ENCODE measurements at places on chromosomes 4 and X.

GRCh38 chr4:154634058-154634457, 21.6 kb upstream of the FGG start:
- no peak for DNase-seq

DNA sequence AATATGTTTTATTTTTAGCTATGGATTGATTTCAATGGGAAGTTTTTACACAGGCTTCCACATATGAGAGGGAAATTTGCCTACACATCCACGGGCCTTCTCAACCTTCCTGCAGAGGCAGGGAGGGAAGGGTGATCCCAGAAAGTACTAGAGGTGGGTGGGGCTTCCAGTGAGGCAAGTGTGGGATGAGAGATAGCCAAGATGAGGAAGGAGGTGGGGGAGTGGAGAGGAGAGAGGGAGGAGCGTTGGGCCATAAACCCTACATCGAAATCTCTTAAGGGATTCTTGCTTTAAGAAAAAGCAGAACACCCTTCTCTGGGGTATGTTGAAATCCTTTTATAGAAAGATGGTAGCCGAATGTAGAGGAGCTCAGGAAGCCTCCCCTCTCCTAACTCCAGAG, 19.0 kb downstream of the NKX6-1 start:
- DNase-seq, result no peak

- DNase-seq, result no peak
Measured at GRCh38 chr4:88613417-88613875, 21.2 kb downstream of the HERC3 start.

GRCh38 chrX:147476008-147476407, 435.7 kb upstream of the FMR1 start:
- DNase-seq, result no peak

GRCh38 chr4:6826781-6827508, 44.4 kb downstream of the KIAA0232 start:
- no peak for DNase-seq

DNA sequence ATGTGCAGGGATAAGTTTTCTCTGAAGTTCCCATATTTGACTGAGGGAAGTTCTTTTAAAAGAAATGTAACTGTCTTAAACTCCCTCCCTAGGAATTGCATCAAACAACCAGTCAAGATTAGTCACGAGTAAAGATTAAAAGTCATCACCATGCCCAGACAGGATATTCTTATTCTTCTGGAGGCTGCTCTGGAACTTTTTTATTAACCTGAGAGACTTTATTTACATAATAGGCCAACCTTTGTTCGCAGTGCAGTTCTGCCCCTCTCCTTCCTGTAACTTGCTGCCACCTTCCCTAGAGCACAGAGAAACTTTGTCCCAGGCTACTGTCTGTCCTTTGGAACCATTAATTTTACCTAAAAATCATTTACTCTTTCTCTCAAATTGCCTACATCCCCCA, 9.8 kb upstream of the HERC3 start:
- DNase-seq, result no peak

DNA sequence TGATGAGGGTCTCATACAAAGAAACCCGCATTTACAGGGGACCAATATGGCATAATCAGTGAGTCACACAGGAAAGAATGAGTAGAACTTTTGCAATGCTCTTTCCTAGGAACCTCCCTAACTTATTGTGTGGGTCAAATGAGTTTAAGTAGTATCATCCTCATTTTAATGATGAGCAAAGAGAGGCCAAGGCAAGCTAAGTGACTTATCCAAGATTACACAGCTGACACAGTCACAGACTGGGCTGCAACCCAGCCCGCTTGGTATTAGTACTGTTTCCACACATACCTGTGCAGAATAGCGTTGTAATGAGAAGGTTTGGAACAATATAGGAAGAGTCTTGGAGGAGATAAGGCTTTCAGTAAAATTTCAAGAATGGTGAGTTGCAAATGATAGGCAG, 91.0 kb upstream of the PPP1R2C start:
- no peak for DNase-seq

DNA sequence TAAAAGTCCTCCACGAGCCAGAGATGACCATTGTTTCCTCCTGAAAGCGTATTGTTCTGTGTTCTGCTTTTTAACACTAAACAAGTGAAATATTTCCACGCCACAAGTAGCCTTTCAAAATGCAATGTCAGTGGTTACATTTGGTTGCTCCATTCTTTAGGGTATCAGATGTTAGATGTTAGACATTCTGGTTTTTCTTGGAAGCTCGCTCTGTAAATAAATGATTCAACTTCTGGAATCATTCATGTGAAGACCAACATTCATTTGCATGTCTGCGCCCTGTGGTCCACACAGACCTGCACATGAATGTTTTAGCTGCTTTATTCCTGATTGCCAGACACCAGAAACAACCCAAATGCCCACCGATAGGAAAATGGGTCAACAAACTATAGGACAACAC, 38.0 kb upstream of the HELT start:
- no peak for DNase-seq

GRCh38 chr4:127622921-127623796, 9.6 kb upstream of the INTU start:
- no peak for DNase-seq

DNA sequence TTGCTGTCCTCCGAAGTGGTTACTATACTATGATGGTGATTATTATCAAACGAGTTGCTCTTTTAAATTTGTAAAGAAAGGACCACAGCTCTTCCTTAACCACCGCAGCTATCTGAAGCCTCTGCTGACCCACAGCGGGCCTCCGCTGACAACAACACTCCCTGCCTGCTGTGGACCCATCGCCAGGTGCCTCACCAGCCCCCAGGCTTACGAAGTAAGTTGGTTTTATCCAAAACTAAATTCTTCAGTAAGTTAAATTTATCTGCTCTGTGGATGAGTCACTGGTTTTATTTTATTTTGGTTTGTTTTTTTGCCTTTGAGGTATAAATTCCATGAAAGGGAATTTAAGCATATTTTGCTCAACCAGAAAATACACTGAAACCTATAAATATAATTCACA, 54.7 kb downstream of the SLC9A6 start:
- no peak for DNase-seq

DNA sequence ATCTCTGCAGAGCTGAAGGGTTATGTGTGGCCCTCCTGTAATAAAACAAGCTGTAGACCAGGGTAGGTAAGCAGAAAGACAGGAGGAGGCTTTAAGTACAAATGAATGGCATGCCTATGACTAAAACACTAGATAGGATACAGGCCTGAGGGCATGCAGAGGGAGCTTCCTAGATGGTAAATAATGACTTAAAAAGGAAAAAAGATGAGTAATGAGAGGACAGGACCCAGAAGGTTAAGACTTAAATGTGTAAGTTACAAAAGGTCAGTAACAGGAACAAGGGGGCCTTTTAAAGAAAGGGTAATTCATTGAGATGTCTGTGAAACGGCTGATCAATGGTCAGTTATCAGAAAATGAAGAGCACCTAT, 194.8 kb downstream of the SOWAHB start:
- DNase-seq, result no peak

- DNase-seq, result no peak
Measured at GRCh38 chrX:40622479-40623138, 619 bp upstream of the MPC1L start.

- no peak for DNase-seq
Measured at GRCh38 chrX:621705-622503, 8.7 kb upstream of the SHOX start.

- DNase-seq, result no peak
Measured at GRCh38 chr4:47641755-47642154, 156.7 kb downstream of the ATP10D start.

DNA sequence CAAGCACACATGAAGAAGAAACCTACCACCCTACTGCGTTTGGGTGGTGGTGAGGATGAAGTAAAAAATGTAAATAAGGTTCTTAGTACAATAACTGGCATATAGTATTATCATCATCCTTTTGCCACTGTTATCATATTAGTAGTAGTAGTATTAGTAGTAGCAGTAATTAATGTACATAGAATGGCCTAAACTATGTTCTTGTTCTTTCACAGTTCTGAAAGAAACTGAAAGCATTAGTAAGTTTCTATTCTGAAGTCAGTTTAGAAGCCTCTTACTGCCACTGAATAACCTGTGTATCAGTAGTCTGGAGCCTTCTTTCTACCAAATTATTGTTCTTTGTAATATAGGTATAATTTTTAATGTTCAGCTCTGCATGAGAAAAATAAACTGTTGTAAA, 21.0 kb downstream of the COL4A6 start:
- DNase-seq, result no peak

DNA sequence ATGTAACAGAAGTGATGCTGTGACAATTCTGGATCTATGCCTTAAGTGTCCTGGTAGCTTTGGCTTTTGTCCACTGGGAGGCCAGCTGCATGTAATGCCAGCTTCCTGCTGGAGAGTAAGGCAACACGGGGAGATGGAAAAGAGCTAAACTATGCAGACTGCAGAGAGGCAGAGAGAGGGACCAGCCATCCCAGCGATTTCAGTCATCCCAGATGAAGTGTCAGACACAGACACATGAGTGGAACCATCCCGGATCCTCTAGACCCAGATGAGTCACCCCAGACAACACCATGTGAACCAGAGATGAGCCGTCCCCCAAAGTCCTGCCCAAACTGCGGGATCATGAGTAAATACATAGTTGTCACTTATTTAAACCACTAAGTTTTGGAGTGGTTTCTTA, 14.6 kb downstream of the SRPX start:
- DNase-seq, result no peak

DNA sequence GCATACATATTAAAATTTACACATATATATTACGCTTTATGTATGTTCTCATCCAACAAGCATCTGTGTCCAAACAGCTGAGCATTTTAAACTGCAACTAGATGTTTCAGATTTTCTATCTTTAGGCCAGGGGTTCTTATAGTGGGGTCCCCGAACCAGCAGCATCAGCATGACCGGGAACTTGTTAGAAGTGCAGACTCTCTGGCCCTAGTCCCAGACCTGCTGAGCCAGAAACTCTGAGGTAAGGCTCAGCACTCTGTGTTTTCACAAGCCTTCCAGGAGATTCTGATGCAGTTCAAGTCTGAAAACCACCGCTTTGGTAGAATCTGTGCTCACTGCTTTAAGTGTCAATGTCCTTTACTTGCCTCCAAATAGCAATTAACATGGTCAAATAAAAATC, 266.2 kb upstream of the CASK start:
- no peak for DNase-seq

- no peak for DNase-seq
Measured at GRCh38 chrX:78979789-78980464, 34.7 kb downstream of the P2RY10 start.

All from stimulated activated CD8-positive, alpha-beta memory T cell treated with anti-CD3 and anti-CD28 coated beads, Interleukin-7, amount 100 ng/mL, for 48 hours (primary cell).